C1 segment of cervical spinal cord (tissue), 14 donors: ENCODE measurements at places on chromosomes 7 and 10.

DNA sequence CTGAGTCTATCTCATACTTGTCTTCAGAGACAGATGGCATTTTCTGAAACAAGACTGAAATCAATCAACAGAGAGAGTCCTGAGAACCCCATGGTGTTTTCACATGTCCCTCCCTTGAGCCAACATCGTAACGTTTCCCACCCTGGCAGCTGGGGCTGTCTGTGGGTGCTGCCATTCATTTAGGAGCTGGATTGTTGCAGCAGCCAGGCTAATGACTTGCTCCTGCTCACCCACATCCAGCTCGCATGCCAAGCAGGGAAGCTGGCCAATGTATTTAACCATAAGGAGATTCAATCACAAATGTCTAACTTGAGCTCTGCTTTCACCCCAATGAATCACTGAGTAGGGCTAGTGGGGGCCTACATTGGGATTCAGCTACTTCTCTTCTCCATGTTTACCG is 146.1 kb downstream of the ADRA2A start:
- DNase-seq: no peak

DNA sequence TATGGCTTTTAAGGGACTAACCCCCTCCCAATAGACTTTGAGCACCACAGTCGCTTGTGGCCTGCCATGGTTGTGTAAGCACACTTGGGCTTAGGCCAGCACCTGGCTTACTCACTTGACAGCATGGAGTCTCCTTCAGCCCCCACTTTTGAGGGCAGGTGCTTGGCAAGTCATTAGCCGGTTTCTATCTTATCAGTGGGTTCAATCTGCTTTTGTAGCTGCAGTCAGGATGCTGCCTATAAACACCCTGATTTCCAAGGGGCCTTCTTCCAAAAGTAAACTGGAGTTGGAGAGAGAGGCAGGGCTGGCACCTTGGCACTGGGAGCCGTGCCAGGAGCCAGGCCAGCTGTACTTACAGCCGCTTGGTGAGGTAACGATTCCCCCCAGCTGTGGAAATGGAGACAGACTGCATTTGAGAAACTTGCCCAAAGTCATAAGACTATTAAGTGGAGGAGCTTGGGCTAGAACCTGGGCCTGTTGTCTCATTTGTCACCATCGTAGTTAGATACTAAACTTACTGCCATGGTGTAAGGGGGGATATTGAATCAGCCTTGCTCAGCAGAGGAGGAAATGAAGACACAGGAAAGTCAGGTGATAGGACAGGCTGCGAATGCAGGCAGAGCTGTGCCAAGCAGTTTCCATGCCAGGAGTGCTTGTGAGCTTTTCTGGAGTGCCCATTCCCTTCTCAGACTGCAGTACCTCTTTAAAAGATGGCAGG is 92.2 kb upstream of the EFCAB10 start:
- no peak for DNase-seq

GRCh38 chr10:92240289-92241157 is 50.4 kb downstream of the CPEB3 start:
- peak; percentile 3 for DNase-seq

- DNase-seq: no peak
These were observed 18.7 kb downstream of the KMT2E start for GRCh38 chr7:105032553-105033214.

- DNase-seq: no peak
These were observed 26.3 kb downstream of the GPR141 start for GRCh38 chr7:37709631-37710509.

- no peak for DNase-seq
These were observed 3.6 kb downstream of the PLAC9 start for GRCh38 chr10:80136134-80136571.
